ENCODE measurements at places on chromosomes 4 and X. TPM values are rescaled to one million over a fixed set of nuclear protein-coding genes. Genes with fewer than 3 reads are reported as not detected.

HPGDS gene
- not detected for total RNA-seq

HSFX2 gene
- total RNA-seq, result not detected

LDB2 gene
- not detected for total RNA-seq

SASH3 gene
- total RNA-seq, result 114 TPM

HERC5 gene
- total RNA-seq, result 17.2 TPM

CA5B gene
- 82.2 TPM for total RNA-seq

DNA sequence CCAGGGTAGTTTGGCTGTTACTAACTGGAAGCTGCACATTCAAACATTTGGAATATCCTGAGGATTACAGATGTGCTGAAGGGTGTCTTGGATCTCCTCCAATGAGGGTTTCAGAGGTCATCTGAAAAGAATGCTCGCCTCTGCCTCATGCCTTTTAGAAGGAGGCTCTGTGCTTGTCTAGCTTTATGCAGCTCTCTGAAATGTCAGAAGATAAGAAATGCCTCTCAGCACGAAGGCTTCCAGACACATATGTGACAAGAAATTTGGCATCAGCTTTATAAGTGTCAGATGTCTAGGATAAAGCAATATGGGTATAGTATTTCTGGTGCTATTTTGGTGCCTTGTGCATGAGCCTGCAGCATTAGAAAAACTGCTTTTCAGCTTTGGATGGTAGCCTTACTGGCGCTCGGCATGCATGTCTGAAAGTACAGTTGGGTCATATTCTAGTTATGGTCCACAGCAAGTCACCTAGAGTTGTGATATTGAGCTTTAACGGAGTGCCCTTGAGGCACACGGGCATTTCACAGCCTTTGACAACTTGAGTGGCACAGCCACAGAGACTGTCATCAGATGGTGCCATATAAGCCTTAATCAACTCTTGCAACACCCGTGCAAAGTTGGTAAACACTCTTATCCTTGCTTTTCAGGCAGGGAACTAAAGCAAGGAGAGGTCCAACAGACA lies 70.8 kb upstream of the PGRMC2 start:
- no peak for DNase-seq
- peaks cover 3% of the 10 kb centered on the region for H3K36me3 ChIP-seq
- H3K27ac ChIP-seq, result no peak overlapping the region
- H3K27me3 ChIP-seq, result no peaks in the 10 kb centered on the region
- peaks cover 2% of the 10 kb centered on the region for H3K4me1 ChIP-seq

DNA sequence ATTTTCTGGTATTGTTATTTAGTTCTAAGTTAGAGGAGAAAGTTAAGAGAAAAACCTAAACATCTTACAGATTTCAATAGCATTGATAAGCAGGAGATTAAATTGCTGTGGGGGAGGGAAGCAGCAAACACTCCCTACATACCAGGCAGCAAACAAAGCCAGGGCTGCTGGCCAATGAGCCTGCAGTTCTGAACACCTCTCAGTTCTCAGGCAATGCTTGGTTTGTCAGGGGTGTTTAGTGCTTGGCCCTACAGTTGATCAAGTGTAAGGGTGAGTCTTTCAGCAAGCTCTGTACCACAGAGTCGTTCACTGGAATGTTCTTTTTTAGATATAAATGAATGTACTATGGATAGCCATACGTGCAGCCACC lies 38.6 kb downstream of the EGFL6 start:
- H3K27ac ChIP-seq, result no peak overlapping the region
- H3K4me1 ChIP-seq, result no peaks in the 10 kb centered on the region
- H3K4me3 ChIP-seq, result no peak overlapping the region
- no peak for DNase-seq
- H3K27me3 ChIP-seq, result no peaks in the 10 kb centered on the region
- H3K36me3 ChIP-seq, result no peaks in the 10 kb centered on the region

DNA sequence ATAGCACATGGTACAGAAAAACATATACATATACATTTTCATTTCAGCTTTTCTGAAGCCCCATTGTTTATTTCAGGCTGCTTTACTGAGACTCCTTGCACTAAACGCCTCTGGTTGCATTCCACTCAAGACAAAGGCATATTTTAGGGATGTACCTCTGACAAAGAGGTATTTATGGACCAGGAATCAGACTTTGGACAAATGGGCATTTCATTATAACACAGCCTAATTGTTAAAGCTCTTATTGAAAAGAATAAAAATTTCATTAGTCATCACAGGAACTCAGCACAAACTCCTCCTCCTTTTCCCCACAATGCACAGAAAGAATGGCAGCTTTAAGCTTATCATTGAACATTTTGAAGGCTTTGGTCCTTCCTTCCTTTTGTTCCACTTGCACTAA lies 62.9 kb upstream of the UGT8 start:
- no peak for DNase-seq
- H3K4me1 ChIP-seq, result no peaks in the 10 kb centered on the region
- no peak overlapping the region for H3K27ac ChIP-seq
- no peak overlapping the region for H3K4me3 ChIP-seq

GRCh38 chr4:121256887-121257466 lies 92.9 kb upstream of the TNIP3 start:
- H3K36me3 ChIP-seq, result no peaks in the 10 kb centered on the region
- H3K27ac ChIP-seq, result peak overlapping the region; percentile 1
- DNase-seq, result no peak
- peaks cover 38% of the 10 kb centered on the region for H3K4me1 ChIP-seq
- no peaks in the 10 kb centered on the region for H3K27me3 ChIP-seq

DNA sequence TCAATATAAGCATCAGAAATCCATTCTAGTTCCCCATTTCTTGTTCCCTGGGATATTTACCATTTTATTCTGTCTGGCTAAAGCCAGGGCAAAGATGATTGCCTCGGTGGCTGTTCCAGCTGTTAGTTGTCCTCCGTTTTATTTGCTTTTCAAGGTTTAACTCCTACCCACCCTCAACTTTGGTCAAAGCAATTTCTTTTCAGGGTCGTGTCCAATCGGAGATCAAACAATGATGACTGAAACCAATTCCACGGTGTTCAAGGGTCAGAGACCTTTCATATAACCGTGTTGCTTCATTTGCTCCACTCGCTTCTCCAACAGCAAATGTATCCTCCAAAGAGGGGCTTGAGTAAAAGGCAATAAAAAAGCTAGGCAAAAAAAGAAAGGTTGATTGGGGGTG lies 193.5 kb upstream of the FTHL17 start:
- no peak overlapping the region for H3K27ac ChIP-seq
- H3K27me3 ChIP-seq, result peaks cover 21% of the 10 kb centered on the region
- no peak for DNase-seq
- peaks cover 2% of the 10 kb centered on the region for H3K4me1 ChIP-seq
- H3K4me3 ChIP-seq, result no peak overlapping the region
- H3K36me3 ChIP-seq, result no peaks in the 10 kb centered on the region

DNA sequence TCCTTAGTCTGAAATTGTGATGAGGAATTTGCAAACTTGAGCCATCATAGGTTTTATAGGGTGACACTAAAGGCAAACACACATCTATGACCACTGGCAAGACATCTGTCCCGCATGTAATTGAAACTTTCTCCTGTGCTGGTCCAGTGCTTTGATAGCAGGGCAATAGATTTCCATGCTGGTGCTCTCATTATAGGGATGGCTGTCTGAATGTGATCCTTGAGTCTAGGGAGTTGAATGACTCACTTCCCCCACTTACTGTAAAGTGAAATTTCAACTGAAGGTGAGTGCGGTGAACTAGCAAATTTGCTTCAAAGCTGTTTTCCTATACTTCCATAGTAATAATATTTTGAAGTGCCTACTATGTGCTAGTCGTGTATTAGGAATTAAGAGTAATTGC lies 1630.0 kb downstream of the STIM2 start:
- no peak overlapping the region for H3K27ac ChIP-seq
- no peaks in the 10 kb centered on the region for H3K36me3 ChIP-seq
- no peaks in the 10 kb centered on the region for H3K27me3 ChIP-seq
- DNase-seq, result no peak

- H3K4me1 ChIP-seq, result peaks cover 10% of the 10 kb centered on the region
- H3K27me3 ChIP-seq, result no peaks in the 10 kb centered on the region
- DNase-seq, result no peak
- peak overlapping the region; percentile 76 for H3K4me3 ChIP-seq
- H3K36me3 ChIP-seq, result no peaks in the 10 kb centered on the region
These were observed 161.3 kb downstream of the FNIP2 start for GRCh38 chr4:158929939-158930638.

GRCh38 chr4:43351970-43352806 lies 459.7 kb downstream of the GRXCR1 start:
- H3K27ac ChIP-seq, result no peak overlapping the region
- no peaks in the 10 kb centered on the region for H3K36me3 ChIP-seq
- no peak overlapping the region for H3K4me3 ChIP-seq
- no peak for DNase-seq
- no peaks in the 10 kb centered on the region for H3K4me1 ChIP-seq

Measured in T-helper 17 cell (primary cell).